Activated T-cell treated with anti-CD3 and anti-CD28 coated beads for 24 hours (primary cell): ENCODE measurements at places on chromosomes 6 and 20.

GRCh38 chr6:105794239-105794638 is 291.9 kb upstream of the PRDM1 start:
- DNase-seq: no peak

DNA sequence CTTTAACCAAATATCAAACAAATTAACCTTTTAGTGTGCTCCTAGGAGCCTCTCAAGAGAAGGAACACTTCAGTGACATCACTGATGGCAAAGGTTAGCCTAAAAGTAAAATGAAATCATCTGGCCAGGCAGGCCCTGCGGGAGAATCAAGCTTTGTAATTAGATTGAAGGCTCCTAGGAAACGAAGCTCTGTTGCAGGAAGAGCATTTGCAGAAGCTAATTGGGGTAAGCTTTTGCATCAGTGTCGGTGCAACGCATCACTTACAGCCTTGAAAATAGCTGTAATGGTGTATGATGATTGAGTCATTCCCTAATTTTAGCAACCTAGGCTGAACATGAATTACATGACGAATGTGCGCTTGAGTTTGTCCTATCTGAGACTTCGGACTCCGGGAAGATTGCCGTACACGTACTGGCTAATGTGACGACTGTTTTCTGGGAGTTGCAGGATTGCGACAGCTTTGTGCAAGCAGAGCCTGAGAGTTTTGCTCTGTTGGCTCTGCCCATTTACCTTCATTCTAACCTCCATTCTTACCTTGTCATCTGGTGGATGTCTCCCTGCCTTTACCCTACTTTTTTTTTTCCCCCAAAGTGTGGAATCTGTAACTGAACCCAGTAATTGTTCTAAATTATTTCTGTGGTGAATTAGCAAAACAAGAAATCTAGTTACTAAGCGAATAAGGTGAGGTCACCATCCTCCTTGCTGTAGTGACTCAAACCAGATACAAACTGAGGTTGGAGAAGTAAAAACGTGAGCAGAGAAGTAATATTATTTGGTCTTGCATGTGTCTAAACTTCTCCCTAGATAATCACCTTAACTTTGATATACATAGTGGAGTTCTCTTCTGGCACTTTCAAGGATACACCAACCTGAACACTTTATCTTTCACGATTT is 675.9 kb upstream of the CITED2 start:
- DNase-seq: no peak

DNA sequence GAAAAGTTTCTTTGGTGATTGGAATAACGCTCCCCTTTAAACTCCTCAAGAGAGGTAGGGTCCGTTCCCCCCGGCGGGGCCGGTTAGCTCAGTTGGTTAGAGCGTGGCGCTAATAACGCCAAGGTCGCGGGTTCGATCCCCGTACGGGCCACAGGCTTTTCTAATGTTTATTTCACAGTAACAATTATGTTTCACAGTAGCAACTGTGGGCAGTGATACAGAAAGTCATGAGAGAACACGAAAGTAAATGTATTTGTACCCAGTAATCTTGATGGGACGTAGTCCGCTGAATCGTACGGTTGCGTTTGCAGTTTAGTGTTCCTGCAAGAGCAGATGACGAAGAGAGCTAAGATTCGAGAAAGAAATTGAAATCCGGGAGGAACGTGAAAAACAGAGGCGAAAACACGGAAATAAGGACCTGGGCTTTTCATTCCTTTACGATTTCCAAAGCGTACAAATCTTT is 505.5 kb downstream of the PRIM2 start:
- no peak for DNase-seq

DNA sequence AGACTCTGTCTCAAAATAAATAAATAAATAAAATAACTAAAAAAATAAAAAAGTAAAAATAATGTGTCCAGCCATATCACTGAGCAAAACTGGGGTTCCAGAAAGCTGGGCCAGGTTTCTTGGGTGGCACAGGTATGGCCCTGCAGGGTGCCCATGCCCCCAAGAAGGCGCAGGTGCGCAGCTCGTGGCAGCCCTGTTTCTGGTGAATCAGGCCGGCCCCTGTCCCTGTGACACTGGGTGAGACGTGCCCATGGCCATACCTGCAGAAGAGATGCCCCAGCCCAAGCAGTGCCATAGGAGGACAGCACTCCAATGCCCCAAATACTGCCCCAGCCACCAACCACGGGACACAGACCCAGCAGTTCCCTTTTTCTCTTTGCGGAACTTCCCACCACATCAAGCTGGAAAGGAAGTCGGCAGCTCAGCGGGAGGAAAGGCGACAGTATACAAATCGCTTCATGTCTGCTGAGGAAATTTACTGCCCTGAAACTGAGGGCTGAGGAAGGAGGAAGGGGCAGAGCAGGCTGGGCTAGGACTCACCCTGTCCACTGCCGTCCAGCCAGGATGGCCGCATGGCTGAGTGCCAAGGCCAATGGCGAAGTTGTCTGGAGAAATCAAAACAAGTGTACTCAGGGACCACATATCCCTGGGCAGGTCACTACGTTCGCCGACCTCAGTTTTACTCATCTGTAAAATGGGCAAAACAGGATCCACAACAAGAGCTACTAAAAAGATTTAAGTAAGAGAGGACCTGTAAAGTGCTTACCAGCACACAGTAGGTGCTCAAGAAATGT is 55.4 kb downstream of the PREX1 start:
- DNase-seq: no peak

DNA sequence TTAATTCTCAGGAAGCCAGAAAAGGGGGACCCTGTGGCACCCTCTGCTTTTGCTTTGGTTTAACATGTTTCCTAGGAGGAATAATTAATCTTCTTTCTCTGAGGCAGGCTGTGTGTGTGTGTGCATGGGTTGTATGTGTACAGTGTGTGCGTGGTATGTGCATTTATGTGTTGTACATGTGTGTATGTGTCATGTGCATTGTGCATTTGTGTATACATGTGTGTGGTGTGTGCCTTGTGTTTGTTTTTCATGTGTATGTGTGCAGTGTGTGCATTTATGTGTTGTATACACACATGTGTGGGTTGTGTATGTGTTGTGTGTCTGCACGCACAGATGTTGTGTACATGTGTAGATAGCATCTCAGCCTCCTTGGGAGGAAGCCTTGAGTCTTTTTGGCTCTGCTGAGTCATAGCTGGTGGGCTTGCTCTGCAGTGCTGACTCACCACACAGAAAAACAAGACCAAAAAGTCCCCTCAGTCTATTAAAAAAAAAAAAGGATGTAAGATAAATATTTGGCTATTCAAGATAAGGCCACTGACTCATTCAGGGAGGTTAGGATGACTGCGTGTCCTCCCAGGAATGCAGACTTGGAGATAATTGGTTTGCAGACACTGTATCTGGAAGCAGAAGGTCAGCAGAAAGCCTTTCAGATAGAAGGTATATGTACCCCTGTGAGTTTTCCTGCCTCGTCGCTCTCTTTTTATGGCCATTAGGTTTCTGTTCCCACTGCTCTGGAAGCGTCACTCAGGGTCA is 58.6 kb downstream of the SYNJ2 start:
- peak; percentile 16 for DNase-seq

DNA sequence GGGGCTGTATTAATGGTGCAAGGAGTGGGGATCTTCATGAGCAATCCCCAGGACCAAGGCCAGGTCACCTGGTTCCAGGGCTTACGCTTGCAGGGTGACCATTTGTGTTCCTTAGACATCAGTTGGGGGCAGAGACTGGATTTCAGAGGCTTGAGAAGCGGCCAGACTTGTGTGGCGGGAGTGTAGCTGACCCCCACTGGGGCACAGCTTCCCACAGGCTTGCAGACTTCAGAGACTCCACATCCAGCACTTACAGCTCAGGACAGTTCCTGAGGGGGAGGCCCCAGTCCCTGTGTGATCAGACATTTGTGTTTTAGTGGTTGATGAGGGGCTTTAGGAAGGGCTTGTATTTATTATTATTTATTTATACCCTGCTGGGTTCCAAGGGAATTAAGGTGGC is 15.3 kb downstream of the TJAP1 start:
- no peak for DNase-seq

DNA sequence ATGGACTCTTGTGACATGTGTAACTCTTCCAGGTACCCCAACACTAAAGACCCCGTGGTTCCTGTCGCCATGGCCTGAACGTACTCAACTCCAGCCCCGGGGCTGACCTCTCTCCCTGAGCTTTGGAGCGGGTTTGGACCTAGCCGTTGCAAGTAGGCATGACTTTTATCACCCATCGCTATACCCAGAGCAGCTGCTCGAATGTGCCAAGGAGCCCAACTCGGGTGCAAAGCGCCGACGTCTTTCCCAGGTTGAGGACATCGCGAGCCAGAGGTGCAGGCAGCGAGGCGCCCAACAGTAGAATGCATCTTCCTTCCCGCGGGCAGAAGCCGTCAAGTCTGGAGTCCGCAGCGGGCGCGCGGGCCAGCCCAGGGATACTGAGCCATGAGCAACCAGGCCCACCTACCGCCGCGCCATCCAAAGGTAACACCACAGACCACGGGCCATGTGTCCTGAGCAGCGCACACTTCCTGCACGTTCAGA is 5.7 kb upstream of the LAMP5 start:
- no peak for DNase-seq

DNA sequence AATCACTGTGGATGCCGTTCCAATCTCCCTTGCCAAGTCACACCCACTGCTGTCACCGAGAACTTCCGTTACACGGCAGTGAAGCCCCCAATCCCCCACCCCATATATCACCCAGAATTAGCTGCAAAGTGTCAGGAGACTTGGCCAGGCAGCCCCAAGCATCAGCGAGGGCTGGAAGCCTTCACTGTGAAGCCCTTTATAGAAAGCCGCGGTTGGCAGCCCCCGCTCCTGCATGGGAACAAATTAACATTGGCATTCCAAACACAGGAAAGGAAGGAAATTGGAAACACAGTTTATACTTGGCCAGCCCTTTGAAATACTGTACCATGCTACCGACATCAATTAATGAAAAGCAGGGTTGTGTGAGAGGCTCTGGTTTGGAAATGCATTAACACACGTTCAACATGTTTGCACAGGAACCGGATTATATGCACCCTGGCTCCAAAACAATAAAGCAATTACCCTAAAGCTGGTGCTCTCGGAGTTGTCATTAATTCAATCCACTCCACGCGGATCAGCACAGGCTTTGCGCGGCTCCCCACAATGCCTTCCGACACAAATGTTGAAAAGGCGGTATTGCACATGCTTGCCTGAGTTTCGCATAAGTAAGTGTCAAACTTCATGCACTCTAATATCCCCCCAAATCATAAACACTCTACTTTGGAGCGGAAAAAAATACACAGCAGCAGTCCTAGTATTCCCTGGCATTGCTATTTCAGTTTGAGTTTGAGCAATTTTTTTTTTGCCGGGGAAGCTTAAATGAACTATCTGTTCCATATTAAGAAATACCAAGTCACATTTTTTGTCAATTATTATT is 7.1 kb downstream of the BMP7 start:
- no peak for DNase-seq

- DNase-seq: no peak
These were observed 8.5 kb upstream of the FABP7 start for GRCh38 chr6:122770835-122771601.

- no peak for DNase-seq
These were observed 4.0 kb upstream of the SCUBE3 start for GRCh38 chr6:35209622-35210247.

- DNase-seq: no peak
These were observed 71.6 kb downstream of the TMEM242 start for GRCh38 chr6:157251586-157252247.

- no peak for DNase-seq
These were observed 86.7 kb upstream of the NEDD9 start for GRCh38 chr6:11318835-11319813.

DNA sequence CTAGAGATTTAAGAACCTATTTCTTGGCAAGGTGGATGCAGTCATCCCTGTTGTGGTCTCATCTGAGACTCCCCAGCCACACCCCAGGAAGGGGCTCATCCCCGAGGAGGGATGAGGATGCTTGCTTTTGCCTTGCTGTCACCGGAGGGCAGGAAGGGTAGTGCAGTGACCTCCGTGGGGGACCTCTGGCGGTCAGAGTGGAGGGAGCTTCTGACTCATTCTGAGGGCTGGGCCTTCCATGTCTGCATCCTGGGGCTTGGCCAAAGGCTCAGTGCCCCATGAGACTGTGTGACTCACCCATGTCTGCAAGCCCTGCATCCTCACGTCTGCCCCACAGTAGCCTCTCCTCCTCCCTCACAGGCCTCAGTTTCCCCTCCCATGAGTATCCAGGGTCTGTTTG is 38.7 kb downstream of the UQCC2 start:
- no peak for DNase-seq

DNA sequence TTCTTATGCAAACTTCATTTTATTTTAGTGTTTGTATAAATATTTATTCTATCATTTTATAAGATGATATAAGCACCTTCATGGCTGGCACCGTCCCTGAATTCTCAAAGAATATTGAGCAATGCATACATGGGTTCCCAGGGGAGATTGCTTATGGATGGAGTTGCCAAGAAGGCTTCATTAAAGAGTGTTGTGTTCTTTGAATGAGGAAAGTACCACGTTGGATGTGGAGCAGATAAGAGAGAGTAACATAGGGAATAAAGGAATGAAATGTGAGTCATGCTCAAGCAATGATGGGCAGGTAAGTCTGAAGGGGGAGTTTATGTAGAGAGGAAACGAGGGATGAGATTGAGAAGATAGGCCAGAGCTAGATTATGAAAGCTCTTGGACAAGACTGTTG is 10.3 kb downstream of the DSE start:
- no peak for DNase-seq

- DNase-seq: no peak
These were observed 17.3 kb upstream of the BTN3A2 start for GRCh38 chr6:26347699-26348098.

DNA sequence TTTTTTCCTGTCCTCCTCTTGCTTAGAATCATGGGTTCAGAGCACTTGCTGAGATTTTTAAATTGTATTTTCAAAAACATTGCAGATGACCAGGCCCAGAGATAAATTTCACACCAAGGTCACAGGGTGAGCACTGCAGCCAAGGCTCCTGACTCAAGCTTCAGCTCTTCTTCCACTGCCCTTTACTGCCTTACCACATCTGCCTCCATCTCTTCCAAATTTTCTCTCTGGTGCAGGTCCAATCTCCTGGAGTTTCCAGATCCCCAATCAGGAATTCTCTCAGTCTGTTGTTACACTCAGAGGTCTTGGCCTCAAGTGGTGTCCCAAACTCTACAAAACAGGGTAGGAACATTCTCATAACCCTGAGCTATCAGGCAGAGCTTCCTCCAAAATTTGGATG is 12.7 kb downstream of the SNAP25 start:
- DNase-seq: no peak

- no peak for DNase-seq
These were observed 64.2 kb downstream of the MYLK4 start for GRCh38 chr6:2686515-2686914.

GRCh38 chr6:165843121-165843520 is 180.1 kb upstream of the PDE10A start:
- DNase-seq: no peak

DNA sequence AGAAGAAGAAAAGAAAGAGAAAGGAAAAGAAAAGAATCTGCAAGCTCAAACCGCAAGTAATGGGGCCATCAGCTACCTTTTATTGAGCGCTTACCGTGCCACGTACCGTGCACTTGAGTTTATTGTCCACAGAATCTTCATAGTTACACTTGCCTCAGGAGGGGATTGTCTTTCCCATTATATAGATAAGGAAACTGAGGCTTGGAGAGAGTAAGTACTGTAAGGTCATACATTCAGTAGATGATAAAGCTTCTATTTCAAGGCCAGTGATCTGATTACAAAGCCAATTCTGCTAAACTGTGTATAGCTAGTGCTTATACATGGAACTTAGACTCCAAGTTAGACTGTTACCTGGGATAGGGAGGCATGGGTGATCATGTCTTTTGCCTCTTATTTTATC is 110.4 kb upstream of the IYD start:
- DNase-seq: no peak

- DNase-seq: no peak
These were observed at the start of gene CAP2 for GRCh38 chr6:17392978-17393891. Gene CAP2 (plus strand): TSS chr6:17393595. CDS start chr6:17421556, 27,961 bp downstream.

GRCh38 chr20:11344939-11345338 is 572.8 kb upstream of the BTBD3 start:
- no peak for DNase-seq
